ENCODE measurements at places on chromosomes 5 and 9.

- DNase-seq = no peak
These were observed 69.5 kb downstream of the GTF3C4 start for GRCh38 chr9:132739710-132740310.

GRCh38 chr5:22970956-22971618 lies 117.9 kb upstream of the CDH12 start:
- no peak for DNase-seq

DNA sequence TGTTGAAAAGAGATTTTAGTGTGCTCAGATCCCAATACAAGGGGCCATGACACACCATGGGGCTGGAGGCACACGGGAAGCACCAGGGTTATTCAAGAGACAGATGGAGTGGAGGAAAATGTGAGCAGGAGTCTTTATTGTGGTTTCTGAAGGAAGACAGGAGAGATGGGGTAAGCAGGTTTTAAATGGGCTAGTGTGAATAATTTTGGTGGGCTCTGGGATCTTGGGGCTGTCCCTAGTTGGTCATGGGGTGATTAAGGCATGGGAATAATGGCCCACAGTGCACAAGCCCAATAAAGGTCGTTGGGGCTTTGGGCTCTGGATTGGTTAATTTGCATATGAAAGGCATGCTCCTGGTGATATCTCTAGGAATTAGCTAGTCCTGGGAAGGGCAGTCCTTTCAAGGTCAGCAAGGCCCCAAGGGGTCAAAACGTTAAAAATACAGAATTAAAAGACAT lies 3.6 kb upstream of the SCGB3A2 start:
- no peak for DNase-seq

DNA sequence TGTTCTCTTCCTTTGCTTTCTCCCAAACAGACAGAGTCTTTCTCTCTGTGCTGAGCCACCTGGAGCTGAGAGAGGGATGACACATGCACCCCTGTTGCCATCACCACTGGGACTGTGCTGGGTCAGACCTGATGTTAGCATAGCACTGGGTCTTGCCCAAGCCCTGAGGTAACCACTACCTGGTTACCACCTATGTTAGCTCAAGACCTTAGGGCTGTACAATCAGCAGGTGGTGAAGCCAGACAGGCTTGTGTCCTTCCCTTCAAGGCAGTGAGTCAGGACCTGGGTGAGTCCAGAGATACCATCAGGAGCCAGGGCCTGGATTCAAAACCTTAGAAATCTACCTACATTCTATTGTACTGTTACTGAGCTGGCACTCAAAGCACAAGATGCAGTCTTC lies 32.1 kb downstream of the FST start:
- no peak for DNase-seq

DNA sequence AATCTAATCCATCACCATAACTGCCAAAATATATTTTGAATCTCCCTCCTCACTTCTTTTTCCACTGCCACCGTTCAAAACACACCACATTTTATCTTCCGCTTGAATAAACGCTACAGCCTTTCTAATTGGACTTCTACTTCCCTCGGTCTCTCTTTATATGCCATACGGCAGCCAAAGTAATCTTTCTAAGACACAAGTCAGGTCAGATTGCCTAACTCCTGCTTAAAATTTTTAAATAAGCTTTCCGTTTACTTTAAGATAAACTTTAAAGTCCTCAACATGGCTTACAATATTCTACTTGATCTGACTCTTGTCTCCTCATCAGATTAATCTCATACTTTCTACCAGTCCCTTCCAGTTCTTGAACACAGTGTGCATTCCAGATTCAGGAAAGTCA lies 9.7 kb downstream of the AFF4 start:
- no peak for DNase-seq

DNA sequence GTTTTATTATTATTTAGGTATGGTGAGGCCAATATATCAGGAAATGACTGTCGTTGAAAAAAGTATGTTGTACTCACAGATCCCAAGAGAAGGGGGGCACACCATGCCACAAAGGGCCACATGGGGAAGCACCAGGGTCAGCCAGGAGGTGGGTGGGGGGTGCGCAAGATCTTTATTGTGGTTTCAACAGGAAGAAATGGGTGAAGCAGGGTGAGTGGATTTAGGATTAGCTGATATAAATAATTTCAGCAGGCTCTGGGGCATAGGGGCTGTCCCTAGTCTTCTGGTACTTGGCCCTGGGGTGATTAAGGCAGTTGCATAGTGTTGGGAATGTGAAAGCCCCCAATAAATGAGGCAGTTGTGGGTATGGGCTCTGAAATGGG lies 8.6 kb downstream of the PDCD1LG2 start:
- no peak for DNase-seq
